Stimulated activated CD4-positive, alpha-beta T cell treated with anti-CD3 and anti-CD28 coated beads, Interleukin-12 subunit alpha, Interleukin-12 subunit beta, amount 100 ng/mL, for 4 hours (primary cell): ENCODE measurements at places on chromosomes 12 and 14.

DNA sequence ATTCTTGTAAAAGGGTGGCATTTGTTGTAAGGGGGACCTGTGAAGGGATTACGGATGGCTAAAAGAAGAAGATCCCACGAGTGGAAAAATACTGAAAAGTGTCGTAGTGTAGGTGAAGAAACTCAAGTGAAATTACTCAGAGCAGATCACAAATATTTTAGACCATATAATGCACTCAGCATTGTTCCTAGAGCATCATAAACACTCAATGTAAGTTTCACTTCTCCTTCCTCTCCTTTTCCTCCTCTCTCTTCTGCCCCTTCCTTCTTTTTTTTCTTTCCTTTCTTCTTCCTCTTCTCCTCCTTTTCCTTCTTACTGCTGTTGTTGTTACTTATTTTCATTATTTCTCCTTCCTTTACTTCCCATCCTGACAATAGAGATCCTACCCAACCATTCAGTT lies 445.6 kb downstream of the ADAMTS20 start:
- no peak for DNase-seq

GRCh38 chr14:23302290-23303225 lies at the start of gene PPP1R3E:
TSS of gene PPP1R3E (minus strand) at chr14:23302859. CDS start at chr14:23302576, 283 bp downstream.
- DNase-seq: peak; percentile 83

DNA sequence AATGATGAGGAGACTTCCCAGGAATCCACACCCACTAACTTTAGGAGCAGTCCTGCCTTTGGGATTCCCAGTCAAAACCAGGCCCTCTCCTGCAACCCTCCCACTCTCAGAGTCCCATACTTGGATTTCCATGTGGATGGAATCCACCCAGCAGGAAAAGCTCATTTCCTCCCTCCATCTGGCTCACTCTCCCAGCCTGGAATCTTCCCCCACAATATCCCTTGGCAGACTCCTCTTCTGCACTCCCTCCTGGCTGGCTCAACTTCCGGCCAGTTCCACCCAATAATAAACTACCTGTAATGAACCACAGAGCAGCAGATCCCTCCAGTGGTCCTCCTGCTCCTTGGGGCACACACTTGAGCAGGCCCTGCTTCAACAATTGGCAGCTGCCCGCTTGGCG lies 102.8 kb upstream of the EGLN3 start:
- DNase-seq: no peak

- DNase-seq: no peak
These were observed 308.2 kb downstream of the ATP23 start for GRCh38 chr12:58249610-58250009.
